CD4-positive, alpha-beta T cell treated with Interleukin-4 for 4 hours (primary cell): ENCODE measurements at places on chromosomes 2 and 18.

DNA sequence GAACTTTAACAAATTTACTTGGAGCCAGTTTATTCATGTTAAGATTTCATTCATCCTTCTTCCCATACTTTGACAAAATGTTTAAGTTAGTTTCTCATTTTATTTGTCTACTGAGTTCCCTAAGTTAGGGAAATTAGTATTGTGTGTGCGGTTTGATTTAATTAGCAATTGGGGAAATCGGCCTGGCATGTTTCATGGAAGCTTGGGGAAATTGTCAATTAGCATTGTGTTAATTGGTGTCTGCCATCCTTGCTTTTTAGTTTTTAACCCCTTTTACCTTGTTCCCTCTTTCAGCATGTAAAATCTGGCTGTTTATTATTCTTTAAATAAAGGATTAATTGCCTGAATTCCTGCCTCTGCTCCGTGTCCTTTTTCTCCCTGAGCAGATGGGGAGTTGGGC, 279.6 kb downstream of the BCL11A start:
- DNase-seq = no peak

DNA sequence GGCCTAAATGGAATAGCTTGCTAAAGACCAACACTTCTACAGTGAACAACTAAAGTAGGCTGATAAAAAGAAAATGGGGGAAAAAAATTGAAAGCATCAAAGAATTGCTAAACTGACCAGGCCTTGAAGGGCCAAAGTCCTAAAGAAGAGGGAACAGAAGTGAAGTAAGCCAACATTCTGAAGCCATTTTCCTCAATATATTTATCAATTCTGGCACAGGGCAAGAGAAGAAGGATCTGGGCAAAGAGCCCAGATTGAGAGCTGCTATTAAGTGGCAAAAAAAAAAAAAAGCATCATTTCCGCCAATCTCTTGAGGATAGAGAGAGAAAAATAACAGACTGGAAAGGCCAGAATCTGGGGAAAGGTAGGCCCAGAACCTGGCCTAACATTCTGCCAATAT, 25.7 kb downstream of the FANCL start:
- no peak for DNase-seq

GRCh38 chr2:106280722-106281446, 86.8 kb upstream of the UXS1 start:
- no peak for DNase-seq

GRCh38 chr2:140344838-140345237, 1564.6 kb upstream of the NXPH2 start:
- DNase-seq = no peak

DNA sequence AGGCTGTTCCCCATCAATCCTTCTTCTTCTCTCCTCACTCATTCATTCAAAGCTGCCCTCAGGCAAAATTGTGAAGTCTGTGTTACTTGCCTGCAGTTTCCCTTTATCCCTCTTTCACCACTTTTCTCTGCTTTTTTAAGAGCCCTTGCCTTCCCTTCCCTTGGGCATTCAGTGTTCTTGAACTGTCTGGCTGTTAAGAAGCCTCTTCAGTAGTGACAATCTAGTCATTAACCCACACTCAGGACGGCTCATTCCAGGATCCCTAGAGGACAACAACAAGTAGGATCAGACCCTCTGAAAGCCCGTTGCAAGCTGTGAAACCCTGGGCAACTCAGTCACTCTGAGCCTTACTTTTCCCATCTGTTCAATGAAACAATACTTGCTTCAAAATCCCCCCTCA, 615.7 kb downstream of the EPHA4 start:
- DNase-seq = no peak

DNA sequence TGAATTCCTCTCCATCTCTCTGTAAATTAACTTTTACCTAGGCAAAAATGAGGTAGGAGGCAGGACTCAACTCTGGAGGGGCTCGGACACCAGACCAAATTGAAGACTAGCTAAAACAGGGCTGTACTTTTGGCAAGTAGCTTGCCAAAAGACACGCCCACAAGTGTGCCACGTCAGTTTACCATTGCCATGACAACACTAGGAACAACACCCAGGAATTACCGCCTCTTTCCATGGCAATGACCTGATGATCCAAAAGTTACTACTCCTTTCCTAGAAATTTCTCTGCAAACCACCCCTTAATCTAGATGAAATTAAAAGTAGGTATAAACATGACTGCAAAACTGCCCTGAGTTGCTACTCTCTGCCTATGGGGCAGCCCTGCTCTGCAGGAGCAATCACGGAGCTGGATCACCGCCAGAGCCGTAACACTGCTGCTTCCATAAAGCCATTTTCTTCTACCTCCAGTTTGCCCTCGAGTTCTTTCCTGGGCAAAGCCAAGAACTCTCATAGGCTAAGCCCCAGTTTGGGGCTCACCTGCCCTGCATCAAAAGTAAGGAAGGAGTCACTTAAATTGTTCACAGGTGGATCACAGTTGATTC, 66.0 kb upstream of the FAM136A start:
- DNase-seq = no peak
